Activated CD8-positive, alpha-beta T cell treated with anti-CD3 and anti-CD28 coated beads for 36 hours (primary cell): ENCODE measurements at places on chromosomes 3 and 15. TPM values are rescaled to one million over a fixed set of nuclear protein-coding genes. Genes with fewer than 3 reads are reported as not detected.

Gene TUSC7
- not detected for total RNA-seq

Gene MAP6D1
- total RNA-seq = 4.3 TPM

DNA sequence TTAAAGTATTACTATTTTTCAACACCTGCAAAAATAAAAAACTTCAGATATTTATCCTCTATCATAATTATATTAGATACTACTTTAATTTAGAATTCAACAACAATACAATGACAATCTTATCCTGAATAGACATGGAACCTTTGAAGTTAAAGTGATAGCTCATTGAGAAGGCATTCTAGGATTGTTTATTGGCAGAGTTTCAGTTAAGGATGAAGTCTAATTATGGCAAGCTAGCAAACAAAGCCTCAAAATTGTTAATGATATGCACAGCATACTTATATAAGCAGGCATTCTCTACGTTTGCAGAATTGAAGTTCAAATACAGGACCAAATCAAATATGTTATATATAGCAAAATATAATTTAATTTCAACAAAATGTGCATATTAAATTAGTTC is 91.2 kb upstream of the ABI3BP start:
- H3K4me3 ChIP-seq = no peak overlapping the region
- DNase-seq = no peak
- H3K27me3 ChIP-seq = peaks cover 13% of the 10 kb centered on the region
- H3K27ac ChIP-seq = no peak overlapping the region
- no peaks in the 10 kb centered on the region for H3K36me3 ChIP-seq

- H3K4me3 ChIP-seq = no peak overlapping the region
- H3K4me1 ChIP-seq = peaks cover 23% of the 10 kb centered on the region
- no peaks in the 10 kb centered on the region for H3K27me3 ChIP-seq
- H3K36me3 ChIP-seq = no peaks in the 10 kb centered on the region
Measured at GRCh38 chr15:57082054-57082728, 163.7 kb downstream of the TCF12 start.

- H3K4me3 ChIP-seq = no peak overlapping the region
- H3K27me3 ChIP-seq = no peaks in the 10 kb centered on the region
- no peak for DNase-seq
- no peaks in the 10 kb centered on the region for H3K4me1 ChIP-seq
- H3K27ac ChIP-seq = no peak overlapping the region
- H3K36me3 ChIP-seq = no peaks in the 10 kb centered on the region
Measured at GRCh38 chr3:73637042-73637441, 12.3 kb upstream of the PDZRN3 start.
